Effector memory CD8-positive, alpha-beta T cell (primary cell): ENCODE measurements at places on chromosomes 11 and 22.
A peak's percentile ranks its signal among the peaks of the same experiment; 100 is the strongest.

DNA sequence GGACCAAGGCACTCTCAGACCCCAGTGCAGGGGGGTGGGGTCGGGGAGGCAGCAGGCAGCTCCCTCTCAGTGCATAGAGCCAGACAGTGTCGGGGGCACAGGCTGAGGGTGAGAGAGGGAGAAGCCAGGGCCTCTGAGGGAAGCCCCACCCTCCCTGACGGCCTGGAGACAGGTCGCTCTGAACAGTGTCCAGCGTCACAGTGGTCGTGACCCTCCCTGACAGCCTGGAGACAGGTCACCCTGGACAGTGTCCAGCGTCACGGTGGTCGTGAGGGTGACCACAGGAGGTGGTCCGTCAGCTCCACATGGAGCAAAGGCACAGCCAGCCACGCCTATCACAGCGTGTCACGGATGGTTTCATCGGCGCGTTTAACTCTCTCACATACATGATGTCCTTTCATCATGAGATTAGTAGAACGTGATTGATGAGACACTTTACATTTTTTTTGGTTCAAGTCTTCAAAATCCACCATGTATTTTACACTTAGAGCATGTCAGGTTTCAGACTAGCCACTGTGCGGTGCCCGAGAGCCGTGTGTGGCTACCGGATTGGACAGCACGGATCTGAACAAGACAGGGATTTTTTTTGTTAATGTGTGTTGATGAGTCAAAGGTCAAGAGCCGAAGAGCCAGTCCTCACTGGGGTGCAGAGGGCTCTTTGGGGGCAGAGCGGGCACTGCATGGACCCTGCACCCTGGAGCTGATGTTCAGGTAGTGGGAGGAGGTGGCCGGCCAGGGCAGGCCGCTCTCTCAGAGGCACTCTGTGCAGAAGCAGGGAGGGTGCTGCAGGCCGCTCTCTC lies 23.9 kb upstream of the PANX2 start:
- no peak overlapping the region for H3K4me3 ChIP-seq
- no peaks in the 10 kb centered on the region for H3K36me3 ChIP-seq
- H3K27ac ChIP-seq, result peak overlapping the region; percentile 53
- DNase-seq, result no peak
- H3K27me3 ChIP-seq, result peaks cover 22% of the 10 kb centered on the region

DNA sequence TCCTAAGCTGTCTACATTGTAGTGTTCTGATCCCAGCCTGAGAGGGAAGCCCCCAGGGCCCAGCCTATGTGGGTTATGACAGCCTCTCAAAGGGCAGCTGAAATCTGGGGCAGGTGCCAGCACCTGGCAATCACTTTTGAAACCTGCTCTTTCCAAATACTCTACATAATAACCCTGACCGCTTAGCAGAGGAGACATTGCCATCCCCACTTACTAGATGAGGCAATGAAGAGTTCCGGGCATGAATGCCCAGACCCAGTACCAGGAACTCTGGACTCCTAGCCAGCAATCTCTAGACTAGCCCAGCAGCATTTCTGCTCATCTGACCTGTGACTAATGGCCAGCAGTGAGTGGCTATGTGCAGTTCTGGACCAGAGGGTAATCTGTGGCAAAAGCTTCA lies 412.4 kb upstream of the CADM1 start:
- no peaks in the 10 kb centered on the region for H3K36me3 ChIP-seq
- peaks cover 8% of the 10 kb centered on the region for H3K27me3 ChIP-seq
- no peak overlapping the region for H3K4me3 ChIP-seq
- DNase-seq, result no peak
- H3K27ac ChIP-seq, result no peak overlapping the region
- H3K4me1 ChIP-seq, result no peaks in the 10 kb centered on the region

- peaks cover 5% of the 10 kb centered on the region for H3K36me3 ChIP-seq
- no peak within 1 kb of the TSS for H3K4me3 ChIP-seq
- no peak for DNase-seq
- H3K27ac ChIP-seq, result no peak within 1 kb of the TSS
These were observed at the start of gene SCGB1D2 for GRCh38 chr11:62242021-62242420. Gene SCGB1D2, plus strand, starts transcription at chr11:62242239. Its CDS starts 69 bp downstream, at chr11:62242308.

DNA sequence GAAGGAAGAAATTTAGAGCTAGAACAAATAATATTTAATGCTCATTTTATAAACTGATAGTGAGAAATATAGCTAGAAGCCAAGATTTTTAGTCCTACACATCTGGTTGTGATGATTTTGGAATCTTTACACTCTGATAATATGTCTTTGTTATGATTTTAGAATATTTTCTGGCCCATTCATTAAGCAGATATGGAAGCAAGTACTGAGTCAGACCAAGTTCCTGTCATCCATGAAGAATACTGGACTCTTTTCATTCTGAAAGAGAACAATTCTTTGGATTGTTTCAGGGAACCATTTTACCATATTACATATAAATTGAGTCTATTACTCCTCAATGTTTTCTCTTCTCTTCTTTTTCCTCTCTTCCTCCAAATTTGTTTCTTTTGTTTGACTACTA lies 227.4 kb downstream of the TMEM135 start:
- no peaks in the 10 kb centered on the region for H3K27me3 ChIP-seq
- no peak overlapping the region for H3K4me3 ChIP-seq
- no peak for DNase-seq
- no peak overlapping the region for H3K27ac ChIP-seq

DNA sequence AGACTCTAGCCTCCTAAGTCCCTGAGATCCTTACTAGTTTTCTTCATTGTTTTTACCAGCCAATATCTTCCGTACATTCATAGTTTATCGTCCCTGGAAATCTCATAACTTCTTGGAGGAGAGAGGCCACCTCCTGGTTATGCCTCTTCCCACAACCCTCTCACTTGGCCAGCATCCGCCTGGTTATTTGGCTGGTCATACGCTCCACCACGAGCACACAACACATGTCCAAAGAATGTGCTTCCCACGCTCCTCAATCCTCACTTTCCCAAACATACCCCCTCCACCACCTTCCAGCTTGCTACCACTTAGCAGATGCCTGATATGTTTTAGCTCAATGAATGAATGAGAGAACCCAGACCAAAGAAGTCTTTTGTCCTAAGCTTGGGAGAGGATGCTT lies 83.5 kb upstream of the EIF3D start:
- peaks cover 2% of the 10 kb centered on the region for H3K4me1 ChIP-seq
- H3K4me3 ChIP-seq, result no peak overlapping the region
- H3K27me3 ChIP-seq, result peaks cover 99% of the 10 kb centered on the region
- H3K36me3 ChIP-seq, result peaks cover 3% of the 10 kb centered on the region
- no peak overlapping the region for H3K27ac ChIP-seq
